ENCODE measurements at places on chromosomes 1 and 21.

GRCh38 chr1:224267925-224268324, 62.0 kb downstream of the NVL start:
- no peak for DNase-seq

DNA sequence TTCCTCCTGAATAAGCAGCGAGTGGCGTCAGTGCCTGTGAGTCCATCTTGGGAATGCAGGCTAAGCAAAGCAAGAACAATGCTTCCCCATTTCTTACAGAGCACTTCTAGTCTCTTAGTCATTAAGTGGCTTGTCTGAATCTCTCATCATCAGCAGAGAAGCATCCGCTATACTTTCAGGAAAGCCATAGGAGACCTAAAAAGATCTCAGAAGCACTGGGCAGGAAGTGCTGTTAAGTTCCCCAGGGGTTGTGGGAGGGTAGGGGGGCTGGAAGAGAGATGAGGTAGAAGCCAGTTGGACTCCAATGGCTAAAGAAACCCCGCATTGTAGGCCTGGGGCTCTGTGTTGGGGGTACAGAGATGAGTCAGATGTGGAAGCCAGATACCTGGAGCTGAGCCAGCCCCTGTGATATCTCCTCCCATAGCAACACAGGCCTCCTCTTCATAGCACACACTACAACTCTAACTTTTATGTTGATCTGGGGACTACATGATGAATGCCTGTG, 44.9 kb downstream of the SYT6 start:
- no peak for DNase-seq

- no peak for DNase-seq
Observed at GRCh38 chr1:170518965-170519364, 13.0 kb upstream of the GORAB start.

DNA sequence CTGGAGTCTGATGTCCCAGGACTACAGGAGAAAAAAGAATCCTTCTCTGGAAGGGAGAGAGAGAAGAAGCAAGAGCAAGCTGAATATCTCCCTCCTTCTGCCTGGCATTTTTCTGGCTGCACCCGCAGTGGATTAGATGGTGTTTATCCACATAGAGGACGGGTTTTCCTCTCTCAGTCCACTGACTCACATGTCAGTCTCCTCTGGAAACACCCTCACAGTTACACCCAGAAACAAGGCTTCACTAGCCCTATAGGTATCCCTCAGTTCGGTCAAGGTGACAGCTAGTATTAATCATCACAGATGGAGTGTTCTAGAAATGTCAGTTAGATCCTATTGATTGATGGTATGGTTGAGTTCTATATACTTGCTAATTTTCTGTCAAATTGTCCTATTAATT, 87.9 kb downstream of the RHOU start:
- no peak for DNase-seq

GRCh38 chr1:3030663-3031381, 9.6 kb downstream of the ACTRT2 start:
- no peak for DNase-seq

GRCh38 chr1:22863766-22864165, 108.9 kb downstream of the LACTBL1 start:
- no peak for DNase-seq

GRCh38 chr1:38476111-38476849, 383.3 kb downstream of the RRAGC start:
- no peak for DNase-seq

DNA sequence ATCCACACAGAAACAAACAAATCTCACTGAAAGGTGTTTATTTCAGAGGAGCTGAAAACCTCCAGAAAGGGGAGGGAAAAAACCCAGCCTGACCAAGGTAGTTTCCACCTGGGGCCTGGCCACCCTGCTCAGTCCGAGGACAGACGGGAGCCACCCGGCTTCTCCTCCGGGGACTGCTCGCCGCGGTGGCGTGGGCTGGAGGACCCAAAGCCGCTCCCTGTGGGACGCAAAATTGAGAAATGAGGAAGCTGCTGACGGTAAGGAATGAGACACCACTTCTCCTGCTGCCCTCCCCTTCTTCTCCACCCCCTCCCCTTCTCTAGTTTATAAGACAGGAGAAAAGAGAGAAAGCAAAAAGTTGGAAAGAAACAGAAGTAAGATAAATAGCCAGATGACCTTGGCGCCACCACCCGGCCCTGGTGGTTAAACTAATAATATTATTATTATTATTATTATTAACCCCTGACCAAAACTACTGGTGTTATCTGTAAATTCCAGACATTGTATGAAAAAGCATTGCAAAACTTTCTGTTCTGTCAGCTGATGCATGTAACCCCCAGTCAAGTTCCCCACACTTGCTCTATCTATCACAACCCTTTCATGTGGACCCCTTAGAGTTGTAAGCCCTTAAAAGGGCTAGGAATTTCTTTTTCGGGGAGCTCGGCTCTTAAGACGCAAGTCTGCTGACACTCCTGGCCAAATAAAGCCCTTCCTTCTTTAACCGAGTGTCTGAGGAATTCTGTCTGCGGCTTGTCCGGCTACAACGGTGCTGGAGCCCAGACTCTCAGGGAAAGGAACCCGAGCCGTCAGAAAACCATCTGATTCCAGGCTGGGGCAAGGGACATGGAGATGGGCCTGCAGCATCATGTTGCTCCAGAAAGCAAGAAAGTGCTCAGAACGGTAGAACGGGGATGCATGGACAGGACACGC, 12.5 kb downstream of the ITGB2 start:
- peak; percentile 53 for DNase-seq

GRCh38 chr1:51214615-51215131, 21.4 kb upstream of the RNF11 start:
- no peak for DNase-seq

DNA sequence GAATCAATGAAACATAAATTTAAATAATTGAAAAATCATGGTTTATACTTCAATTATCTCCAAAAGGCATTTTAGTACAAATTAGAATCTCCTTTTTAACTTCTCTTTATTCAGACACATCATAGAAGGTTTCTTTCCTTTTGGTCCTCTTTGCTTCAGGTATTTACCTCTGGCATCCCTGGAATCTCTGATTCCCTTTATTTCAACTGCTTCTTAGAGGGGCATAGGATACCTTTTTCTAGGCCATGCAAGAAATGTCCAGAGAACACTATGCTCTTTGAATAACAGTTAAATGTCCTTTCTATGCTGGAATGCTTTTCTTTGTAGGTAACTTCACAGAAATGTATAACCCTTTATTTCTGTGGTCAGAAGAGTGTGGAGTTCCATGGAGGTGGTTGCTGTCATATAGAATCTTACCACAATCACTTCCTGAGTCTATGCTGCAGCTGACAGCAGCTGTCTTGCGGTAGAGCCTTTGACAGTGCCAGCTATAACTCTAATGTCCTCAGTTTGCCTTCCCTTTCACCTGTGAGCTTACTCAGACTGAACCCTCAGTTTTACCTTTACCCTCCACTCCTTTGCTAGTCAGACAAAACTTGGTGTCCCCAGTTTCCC, 8.6 kb downstream of the LAMC2 start:
- DNase-seq: no peak

Measured in K562 (cell line).